ENCODE measurements at places on chromosomes 3 and 15.

- no peak for DNase-seq
These were observed 50.9 kb downstream of the ABHD2 start for GRCh38 chr15:89138999-89139612.

DNA sequence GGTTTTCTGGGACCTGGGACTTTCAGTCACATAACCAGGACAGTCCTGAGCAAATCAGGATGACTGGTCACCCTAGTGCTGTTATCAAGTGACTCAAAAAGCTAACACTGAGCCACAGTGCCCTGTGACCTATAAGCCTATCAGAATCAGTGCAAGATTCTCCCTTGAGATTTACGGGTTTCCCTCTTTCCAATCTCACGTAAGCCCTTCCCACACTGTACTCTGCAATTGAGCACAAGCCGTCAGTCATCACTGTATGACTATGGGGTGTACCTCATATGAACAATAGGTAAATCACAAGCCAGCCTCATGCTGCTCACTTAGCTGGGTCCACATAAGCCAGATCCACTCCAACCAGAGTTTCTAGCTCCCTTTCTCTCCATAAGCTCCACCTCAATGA lies 21.0 kb upstream of the CLDN18 start:
- no peak for DNase-seq

DNA sequence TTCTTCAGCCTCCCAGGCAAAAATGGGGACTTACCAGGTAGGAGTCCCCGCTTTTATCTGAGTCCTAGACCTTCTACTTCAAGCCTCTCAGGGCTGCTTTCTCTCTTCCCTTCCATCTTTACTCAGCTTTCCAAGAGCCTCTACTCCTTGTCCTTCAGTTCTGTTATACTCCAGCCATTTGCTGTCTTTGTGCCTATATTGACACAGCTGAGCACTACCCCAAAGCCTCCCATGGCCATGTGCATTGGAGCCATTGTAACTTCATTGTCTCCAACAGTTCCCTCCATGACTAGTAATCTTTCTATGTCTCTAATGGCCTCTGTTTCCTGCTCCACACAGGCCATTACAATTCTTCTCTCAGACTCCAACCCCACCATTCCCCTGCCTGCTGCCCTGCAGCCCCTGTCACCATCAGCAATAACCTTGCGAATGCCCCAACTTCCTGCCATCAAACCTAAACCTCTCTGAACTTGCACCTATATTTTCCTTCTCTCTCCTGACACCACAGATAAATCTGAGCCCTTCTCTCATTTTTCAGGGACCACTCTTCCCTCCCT lies 77.9 kb upstream of the ADPGK start:
- no peak for DNase-seq

DNA sequence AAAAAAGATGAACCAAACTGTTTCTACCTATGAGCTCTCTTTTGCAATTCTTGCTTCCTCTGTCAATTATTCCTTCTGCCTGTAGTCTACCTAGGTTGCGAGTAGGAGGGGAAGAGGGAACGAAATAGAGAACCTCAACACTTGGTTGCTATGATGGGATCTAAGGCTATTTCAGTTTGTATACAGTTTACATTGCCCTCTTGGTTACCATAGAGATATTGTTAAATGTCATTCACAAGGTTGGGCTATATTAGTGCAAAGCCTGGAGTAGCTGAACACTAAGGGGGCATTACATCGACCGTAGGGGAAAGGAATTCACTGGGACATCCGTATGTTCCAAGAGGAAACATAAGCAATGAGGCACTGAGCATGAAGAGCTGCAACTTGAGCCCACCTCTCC lies 276.9 kb downstream of the GBE1 start:
- DNase-seq: no peak

- no peak for DNase-seq
These were observed 17.5 kb downstream of the SHC4 start for GRCh38 chr15:48946074-48946839.

- no peak for DNase-seq
These were observed 1.4 kb upstream of the WHAMM start for GRCh38 chr15:82807920-82808633.

- peak; percentile 58 for DNase-seq
These were observed 63.3 kb upstream of the TP63 start for GRCh38 chr3:189567766-189568420.

GRCh38 chr3:116517308-116517707 lies 72.0 kb upstream of the LSAMP start:
- DNase-seq: no peak

- no peak for DNase-seq
These were observed 36.5 kb downstream of the DZIP1L start for GRCh38 chr3:138078901-138079344.

- DNase-seq: no peak
These were observed 12.7 kb upstream of the XIRP1 start for GRCh38 chr3:39205131-39205530.

DNA sequence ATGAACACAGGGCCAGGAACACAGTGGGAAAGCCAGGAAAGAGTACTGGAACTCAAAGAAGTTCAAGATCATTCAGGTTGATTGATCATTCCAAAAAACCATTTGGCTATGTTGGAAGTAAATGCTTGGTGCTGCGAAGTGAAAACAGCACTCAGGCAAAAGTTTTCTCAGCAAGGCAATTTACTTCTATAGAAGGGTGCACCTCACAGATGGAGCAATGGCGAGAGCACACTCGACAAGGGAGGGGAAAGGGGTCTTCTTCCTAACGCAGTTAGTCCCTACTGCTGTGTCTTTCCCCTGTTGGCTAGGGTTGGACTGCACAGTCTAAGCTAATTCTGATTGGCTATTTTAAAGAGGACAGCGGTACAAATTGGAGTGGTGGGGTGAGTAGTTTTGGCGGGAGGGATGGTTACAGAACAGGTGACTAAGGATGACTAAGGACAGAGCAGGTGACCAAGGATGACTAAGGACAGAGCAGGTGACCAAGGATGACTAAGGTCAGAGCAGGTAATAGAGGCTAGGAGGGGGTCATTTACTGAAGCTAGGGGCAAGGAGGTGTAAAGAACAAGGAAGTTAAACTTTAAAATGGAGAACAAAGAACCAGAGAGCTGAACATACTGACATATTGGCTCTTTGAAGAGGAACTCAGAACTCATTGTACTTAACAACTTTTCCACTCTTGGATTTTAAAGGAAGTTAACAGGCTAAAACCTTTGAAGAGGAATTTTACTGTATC lies 43.3 kb downstream of the HOMER2 start:
- DNase-seq: no peak

DNA sequence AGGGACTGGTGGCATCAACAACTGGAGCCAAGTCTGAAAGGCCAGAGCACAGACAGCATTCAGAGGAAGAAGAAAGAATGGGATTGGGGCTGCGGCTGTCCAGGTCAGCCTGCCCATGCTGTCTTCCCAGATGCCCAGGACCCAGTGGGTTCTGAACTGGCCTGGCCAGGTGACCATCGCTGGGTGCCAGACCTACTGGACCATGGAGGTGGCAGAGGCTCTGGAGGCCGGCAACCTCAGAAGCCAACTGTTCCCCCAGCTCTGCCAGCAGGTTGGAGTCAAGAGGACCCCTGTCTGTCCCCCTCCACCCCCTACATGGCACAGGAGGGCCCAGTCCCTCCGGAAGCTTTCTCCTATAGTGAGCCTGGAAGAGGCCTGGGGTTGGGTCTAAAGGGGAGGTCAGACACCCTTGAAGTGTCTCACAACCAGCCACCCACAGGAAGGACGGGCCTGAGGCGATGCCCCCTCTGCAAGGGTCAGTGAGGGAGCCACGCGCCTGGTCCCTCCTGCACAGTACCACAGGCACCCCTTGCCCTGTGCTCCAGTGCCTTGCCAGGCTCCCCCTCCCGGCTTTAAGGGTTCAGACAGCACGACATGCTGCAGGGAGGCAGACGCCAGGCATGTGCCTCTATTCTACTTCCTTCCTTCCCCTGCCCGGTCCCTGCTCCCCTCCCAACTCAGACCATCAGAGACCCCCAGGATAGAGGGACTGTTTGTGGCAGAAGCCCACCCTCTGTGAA lies 43.2 kb downstream of the DNAH1 start:
- DNase-seq: no peak

GRCh38 chr3:88773766-88774165 lies 333.7 kb upstream of the EPHA3 start:
- no peak for DNase-seq

DNA sequence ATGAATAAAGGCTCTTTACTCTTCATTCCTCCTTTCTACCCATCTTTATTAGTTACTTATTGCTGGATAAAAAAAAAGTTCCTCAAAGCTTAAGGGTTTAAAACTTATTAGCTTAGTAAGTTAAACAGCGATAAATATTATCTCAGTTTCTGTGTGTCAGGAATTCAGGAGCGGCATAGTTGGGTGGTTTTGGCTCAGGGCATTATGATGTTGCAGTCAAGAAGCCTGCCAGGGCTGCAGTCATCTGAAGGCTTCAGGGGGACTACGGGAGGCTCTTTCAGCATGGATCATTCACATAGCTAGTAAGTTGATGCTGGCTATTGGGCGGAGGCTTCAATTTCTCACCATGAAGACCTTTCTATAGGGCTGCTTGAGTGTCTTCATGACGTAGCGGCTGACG lies 1.9 kb upstream of the DLG1 start:
- no peak for DNase-seq

DNA sequence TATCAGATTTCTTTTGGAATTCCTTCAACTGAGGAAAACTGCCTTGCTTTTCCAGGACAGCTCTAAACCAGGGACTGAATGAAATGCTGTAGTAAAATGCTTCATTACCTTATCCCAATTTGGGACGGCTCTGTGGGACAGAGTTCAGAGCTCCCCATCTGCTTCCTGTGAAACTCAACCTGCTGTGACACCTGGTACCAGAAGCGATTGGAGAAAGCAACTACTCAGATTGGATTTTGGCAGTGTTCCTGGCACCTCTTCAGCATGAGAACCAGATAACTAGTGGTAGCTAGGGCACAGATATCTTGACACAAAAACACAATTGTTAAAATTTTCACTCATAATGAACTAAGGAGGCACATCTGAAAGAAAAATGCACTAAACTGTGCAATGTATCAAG lies 539.1 kb downstream of the SI start:
- no peak for DNase-seq

DNA sequence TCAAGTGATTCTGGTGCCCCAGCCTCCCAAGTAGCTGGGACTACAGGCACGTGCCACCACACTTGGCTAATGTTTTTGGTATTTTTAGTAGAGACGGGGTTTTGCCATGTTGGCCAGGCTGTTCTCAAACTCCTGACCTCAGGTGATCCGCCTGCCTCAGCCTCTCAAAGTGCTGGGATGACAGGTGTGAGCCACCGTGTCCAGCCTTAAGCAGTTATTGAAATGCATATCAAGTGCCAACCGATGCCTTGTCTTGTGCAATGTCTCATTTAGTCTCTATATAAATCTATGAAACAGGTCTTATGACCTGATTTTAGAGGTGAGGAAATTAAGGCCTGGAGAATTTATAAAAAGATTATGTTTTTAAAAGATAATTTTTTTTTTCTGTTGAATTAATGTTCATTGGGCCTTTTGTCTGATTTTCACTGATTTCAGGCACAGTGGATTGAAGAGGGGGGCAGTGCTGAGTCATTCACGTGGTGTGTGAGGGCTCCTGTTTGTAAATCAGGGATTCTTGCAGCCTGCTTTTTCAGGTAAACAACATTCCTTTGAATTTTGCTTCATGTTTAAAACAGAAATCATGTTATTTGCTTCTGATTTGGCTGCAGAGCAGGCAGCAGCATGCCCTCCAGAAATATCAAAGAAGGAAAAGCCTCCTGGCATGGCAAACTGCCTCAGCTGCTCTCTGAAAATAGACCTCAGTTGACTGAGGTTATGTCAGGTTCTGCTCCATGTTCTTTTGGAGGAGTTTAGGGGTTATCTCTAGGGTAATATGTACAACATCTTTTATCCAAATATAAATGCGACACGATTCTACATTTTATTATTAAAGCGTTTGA lies 407.0 kb upstream of the RGMA start:
- no peak for DNase-seq

DNA sequence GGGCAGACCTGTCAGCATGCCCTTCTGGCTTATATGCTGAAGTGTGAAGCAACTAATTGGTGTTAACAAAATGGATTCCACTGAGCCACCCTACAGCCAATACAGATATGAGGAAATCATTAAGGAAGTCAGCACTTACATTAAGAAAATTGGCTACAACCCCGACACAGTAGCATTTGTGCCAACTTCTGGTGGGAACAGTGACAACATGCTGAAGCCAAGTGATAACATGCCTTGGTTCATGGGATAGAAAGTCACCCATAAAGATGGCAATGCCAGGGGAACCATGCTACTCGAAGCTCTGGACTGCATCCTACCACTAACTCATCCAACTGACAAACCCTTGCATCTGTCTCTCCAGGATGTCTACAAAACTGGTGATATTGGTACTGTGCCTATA lies 9.4 kb downstream of the PIK3CB start:
- DNase-seq: no peak

GRCh38 chr15:79451361-79451999 lies 19.3 kb downstream of the MINAR1 start:
- DNase-seq: no peak

DNA sequence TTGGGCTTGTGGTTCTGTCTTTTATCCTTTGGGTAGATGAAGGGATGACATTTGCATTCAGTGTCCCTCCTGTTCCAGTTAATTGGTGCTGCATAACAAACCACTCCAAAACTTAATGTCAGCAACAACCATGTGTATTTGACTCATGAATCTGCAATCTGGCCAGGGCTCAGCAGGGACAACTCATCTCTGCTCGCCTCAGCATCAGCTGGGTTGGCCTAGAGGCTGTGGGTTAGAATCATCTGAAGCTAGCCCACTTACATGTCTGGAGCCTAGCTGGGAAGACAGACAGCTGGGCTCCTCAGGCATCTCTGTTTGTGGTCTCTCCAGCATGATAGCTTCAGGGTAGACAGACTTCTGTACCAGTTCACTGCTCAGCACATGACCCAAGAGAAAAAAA lies 92.0 kb downstream of the TMEM108 start:
- no peak for DNase-seq

DNA sequence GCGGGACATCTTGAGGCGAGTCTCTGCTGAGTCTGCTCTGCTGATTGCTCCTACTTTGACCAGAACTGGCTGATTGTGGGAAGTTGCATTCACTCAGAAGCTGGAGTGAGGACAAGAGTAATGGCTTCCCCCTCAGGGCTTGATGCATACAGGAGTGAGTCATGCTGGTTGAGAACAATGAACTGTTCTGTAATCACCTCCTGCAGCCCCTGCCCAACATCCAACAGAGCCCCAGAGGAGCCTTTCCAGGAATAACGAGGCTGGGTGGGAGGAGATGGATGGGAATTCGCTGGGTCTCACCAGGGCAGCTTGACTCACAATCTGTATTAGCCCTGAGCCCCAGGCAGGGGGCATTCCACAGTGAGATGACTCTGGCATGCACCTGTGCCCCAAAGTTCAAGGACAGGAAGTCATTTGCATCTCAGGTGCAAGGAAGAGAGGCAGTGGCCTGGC lies 85.0 kb downstream of the RAB11A start:
- DNase-seq: no peak

DNA sequence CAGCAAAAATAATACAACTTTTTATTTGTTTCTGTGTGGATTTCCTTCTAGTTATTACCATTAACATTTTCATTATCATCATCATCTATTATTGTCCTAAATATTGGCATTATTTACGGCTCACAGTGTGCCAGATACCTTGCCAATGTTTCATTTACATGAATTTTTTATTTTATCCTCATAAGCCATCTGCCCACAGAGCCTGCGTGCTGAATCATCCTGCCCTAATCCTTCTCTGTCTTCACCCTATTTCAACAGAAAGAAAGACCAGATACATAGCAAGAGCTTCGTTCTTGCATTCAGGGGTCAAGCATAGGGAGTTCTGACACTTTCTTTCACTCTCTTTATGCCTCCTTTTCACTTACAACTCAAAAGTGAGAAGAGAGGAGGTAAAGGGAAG lies 82.0 kb downstream of the KCNMB2 start:
- DNase-seq: no peak

GRCh38 chr15:63324770-63325169 lies 47.4 kb downstream of the APH1B start:
- DNase-seq: no peak

GRCh38 chr3:114566162-114566755 lies 272.4 kb downstream of the TIGIT start:
- no peak for DNase-seq
